ENCODE measurements at places on chromosomes 3 and 15. TPM values are rescaled to one million over a fixed set of nuclear protein-coding genes. Genes with fewer than 3 reads are reported as not detected.

PDZRN3 gene
- total RNA-seq: 33.8 TPM

GOLGA8H gene
- under 0.01 TPM for total RNA-seq

MAP1A gene
- 45.4 TPM for total RNA-seq

ZMYND10 gene
- 0.20 TPM for total RNA-seq

NOX5 gene
- 0.37 TPM for total RNA-seq

SQOR gene
- 376 TPM for total RNA-seq

KBTBD13 gene
- not detected for total RNA-seq

FAM174B gene
- 1.8 TPM for total RNA-seq

ANKRD34C gene
- not detected for total RNA-seq

CYP1A2 gene
- total RNA-seq: not detected

NRROS gene
- 3.3 TPM for total RNA-seq

BLM gene
- total RNA-seq: 12.1 TPM

FSD2 gene
- total RNA-seq: not detected

PLA2G4D gene
- not detected for total RNA-seq

HESX1 gene
- 0.37 TPM for total RNA-seq

CCK gene
- 0.73 TPM for total RNA-seq

CCNL1 gene
- 111 TPM for total RNA-seq

WDR53 gene
- total RNA-seq: 5.3 TPM

All from subcutaneous preadipocyte (primary cell).